ENCODE measurements at places on chromosomes 4 and X.

DNA sequence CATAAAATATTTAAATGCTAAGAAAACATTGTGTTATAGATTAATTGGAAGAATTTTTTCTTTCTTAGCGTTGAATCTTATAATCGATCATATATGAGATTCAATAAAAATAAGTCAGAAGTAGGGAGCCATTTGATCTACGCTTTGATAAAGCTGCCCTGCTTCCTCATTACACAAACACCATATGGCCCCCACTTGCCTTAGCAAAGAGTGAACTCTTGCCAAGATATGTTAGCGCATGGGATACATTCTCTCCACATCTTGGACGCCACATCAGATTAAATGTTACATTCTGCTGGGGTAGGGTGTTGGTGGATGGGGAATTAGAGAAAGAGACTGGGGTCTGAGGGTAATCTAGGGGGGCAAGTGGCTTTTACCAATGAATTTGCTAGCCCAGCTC, 207.7 kb upstream of the MID1 start:
- DNase-seq: no peak

- no peak for DNase-seq
Observed at GRCh38 chr4:165726831-165727230, 146.2 kb upstream of the TLL1 start.

DNA sequence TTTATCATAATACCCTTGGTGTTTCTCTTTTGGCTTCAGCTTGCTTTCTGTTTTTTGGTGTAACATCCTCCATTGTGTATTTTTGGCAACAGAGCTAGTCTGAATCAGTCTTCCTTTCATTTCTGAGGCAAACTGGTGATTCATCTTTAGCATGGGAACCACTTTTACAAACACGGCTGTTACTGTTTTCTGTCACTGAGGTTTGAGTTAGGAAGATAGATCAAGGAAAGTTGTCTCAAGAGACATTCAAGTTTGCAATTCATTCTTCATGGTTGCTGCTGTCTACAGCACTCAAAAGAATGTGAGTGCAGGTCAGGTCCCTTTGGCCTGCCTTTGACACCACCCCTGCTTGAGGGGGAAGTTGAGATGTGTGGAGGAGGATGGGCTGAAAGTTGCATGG, 36.3 kb downstream of the IL21 start:
- DNase-seq: no peak

DNA sequence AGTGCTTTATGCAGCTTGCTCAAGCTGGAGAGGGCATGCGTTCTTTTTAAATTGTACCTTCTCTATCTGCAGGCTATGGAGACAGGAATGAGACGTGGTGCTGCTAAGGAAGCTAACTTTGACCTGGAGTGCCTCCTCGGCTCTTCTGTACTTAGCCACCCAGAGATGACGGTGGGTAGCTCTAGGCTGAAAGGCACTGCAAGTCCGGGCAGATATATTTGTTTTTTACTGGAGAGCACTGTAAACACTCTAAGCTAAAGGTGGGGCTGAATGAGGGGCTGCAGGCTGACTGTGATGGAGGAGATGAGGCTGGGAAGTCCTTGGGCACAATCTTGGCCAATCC, 12.1 kb downstream of the ELF4 start:
- no peak for DNase-seq
